AG09319 (cell line): ENCODE measurements at places on chromosomes 7 and 10.

- no peak for DNase-seq
These were observed 55.9 kb downstream of the PDIA4 start for GRCh38 chr7:148972375-148972774.

- no peak for DNase-seq
These were observed 3.3 kb downstream of the SLIT1 start for GRCh38 chr10:97182288-97182990.

DNA sequence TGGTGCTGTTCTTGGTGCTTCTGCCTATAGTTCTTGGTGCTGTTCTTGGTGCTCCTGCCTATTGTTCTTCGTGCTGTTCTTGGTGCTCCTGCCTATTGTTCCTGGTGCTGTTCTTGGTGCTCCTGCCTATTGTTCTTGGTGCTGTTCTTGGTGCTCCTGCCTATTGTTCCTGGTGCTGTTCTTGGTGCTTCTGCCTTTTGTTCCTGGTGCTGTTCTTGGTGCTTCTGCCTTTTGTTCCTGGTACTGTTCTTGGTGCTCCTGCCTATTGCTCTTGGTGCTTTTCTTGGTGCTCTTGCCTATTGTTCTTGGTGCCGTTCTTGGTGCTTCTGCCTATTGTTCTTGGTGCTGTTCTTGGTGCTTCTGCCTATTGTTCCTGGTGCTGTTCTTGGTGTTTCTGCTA, 71.1 kb downstream of the PTPRN2 start:
- no peak for DNase-seq

- no peak for DNase-seq
These were observed 100.6 kb downstream of the LRRC4 start for GRCh38 chr7:127930341-127931328.

- DNase-seq, result no peak
These were observed 139.0 kb upstream of the FZD8 start for GRCh38 chr10:35780970-35781642.

GRCh38 chr7:45163692-45164052, 6.1 kb downstream of the RAMP3 start:
- no peak for DNase-seq

- DNase-seq, result peak; percentile 34
These were observed 784.0 kb downstream of the SUGCT start for GRCh38 chr7:40918701-40919271.

GRCh38 chr7:112510743-112511110, 29.9 kb downstream of the LSMEM1 start:
- no peak for DNase-seq

DNA sequence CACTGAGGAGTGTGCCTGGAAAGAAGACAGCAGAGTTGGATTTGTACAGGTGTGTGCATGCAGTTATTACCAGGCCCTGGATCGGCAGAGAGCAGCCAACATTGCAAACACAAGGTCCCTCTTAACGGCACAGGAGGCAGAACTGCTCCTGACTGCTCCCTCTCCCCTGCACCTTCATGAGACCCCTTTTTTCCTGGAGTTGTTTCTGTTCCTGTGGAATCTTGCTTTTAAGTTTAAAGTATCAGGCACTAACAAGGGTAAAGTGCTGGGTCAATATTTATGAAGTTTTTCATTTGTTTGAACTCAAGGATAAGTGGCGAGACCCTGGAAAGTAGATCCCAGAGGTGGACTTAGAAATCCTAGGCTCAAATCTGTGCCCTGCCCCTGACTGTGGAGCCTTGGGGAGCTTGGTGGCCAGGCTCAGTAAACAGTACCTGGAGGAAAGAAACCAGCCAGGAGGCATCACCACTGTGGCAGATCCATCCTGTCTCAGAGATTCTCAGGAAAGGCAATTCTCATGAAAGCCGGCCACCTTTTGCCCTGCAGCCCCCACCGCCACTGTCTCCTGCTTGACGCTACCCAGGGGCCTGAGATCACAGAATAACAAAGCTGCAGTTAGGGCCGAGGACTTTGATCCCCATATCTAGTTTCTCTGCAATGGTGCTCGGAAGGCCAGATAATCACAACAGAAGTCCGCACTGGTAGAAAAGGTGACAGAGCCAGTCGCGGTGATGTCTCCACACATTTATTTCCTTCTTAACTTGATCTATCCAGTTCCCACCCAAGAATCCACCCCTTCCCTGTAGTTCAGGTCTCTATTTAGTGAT, 36.7 kb downstream of the DDC start:
- no peak for DNase-seq

DNA sequence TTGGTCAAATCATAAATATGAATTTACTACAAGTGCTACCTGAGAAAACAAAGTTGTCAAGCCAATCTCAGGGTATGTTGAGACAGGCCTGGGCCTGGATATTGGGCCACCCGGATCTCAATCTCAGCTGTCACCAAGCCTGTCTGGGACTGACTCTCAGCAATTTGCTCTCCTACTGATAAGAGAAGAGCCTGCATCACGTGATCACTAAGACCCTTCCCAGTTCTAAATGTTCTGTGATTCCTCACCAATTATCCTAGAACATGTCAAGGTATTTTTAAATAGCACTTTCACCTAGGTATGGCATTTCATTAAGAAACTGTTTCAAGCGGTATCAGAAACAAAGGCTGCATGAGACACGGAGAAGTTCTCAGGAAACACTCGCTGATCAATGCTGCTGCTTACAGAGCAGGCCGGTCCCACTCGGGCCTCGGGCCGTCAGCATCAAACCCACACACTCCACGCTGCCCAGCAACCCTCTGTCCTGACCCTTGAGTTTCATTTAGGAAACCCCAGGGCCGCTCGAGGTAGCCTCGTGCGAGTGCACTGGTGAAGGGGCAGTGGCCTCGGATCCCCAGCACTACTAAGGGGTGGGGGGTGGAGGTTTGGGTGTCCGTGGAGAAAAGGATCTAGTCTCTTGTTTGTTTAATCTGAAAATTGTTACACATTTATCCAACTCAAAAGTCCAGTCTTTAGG, 4.1 kb downstream of the KLF6 start:
- no peak for DNase-seq

GRCh38 chr7:126483972-126484371, 768.8 kb downstream of the GRM8 start:
- no peak for DNase-seq

DNA sequence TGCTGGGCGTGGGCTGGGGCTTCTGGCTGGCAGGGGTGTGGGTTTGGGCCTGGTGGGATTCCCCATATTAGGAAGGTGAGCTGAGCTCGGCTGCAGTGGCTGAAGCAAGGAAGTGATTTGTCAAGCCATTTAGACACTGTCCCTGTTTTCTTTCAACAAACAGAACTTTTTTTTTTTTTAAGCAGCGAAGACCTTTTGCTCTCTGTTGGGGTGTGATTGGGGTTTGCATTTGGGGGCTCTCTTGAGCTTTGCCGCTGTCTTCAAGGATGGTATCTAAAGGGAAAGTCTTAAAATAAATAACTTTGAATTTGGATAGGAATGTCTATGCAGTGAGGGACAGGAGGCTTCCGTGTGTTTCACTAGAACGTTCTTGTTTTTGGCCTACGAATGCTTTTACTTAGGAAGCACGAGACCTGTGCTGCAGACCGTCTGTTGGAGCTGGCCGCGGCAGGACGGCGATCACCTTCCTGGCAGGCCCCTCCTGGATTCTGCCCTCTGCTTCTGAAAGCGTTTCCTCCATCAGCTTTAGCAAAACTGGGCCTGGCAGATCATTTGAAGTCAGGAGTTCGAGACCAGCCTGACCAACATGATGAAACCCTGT, 43.9 kb downstream of the FOXK1 start:
- DNase-seq, result no peak

- no peak for DNase-seq
These were observed 33.7 kb upstream of the CFAP46 start for GRCh38 chr10:132975831-132976682.

DNA sequence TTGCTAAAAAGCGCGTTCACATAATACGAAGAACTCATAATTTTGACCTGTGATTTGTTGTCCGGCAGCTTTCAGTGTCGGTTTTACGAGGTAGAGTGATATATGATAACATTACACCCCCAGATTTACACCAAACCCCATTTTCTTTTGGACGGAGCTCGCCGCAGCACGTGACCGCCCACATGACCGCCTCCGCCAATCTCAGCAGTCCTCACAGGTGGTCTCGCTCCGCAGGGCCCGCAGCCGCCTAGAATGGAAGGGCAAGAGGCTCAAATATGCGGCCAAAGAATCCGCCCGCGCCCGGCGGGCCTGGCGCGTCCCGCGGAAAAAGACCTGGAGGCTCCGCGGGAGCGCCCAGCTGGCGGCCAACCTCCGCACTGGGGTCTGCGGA, at the start of gene HOXA7:
Gene HOXA7 (minus strand): TSS at position 168 of the 391 bp plus-strand sequence. CDS start 130 bp downstream, at position 38.
- DNase-seq, result no peak

DNA sequence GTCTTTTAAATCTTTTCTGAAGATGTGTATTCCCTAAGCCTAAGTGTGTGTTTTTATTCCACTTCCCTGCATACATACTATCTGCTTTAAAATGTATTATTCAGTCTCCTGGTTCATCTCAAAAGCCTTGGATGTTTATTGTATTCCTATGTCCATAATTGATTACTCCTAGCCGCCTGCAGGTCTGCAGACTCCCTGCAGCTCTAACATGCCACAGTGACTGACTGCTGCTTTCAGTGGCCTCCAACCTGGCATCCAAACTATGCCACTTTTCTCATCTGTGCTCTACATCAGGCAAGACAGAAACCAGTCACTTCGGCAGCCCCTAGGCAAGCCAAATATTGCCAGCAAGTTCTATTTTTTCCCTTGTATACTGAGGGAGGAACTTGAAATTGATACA, 81.7 kb downstream of the ABCA13 start:
- DNase-seq, result no peak

- no peak for DNase-seq
These were observed at the start of gene SLC4A2 for GRCh38 chr7:151059367-151060112. Gene SLC4A2, plus strand, starts transcription at chr7:151059589. Its CDS starts 2,399 bp downstream, at chr7:151061988.

DNA sequence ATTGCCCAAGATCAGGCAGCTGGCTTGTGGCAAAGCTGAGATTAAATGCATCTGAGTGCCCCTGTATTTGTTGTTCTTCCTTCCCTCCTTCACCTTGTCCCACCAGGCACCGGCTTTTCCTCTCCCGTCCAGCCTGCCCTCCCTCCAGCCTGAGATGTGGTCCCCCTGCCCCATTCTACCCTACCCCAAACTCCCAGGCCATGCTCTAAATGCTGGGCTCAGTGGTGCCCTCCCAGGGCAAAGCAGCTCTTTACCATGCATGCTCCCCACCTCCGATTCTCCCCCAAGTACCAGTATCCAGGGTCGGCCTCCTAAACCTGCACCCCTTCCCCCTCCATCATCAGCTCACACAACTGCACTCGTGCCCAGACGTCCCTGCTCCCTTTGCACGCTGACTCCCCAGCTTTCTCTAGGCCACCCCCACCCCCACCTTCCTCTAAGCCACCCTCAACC, 36.5 kb downstream of the CALML5 start:
- no peak for DNase-seq

- DNase-seq, result no peak
These were observed 37.7 kb upstream of the MINDY3 start for GRCh38 chr10:15898046-15898445.
